Muscle of back (tissue), 13 donors: ENCODE measurements at places on chromosomes 7 and 10. TPM values are rescaled to one million over a fixed set of nuclear protein-coding genes. Genes with fewer than 3 reads are reported as not detected.

The EZH2 gene
- 23.0 TPM for polyA plus RNA-seq

The RP9 gene
- 26.9 TPM for polyA plus RNA-seq

The CC2D2B gene
- 0.71 TPM for polyA plus RNA-seq

The TCF7L2 gene
- polyA plus RNA-seq: 48.7 TPM

The PAX2 gene
- polyA plus RNA-seq: not detected

The CTAGE4 gene
- polyA plus RNA-seq: 0.73 TPM

The LIPJ gene
- not detected for polyA plus RNA-seq
